ENCODE measurements at places on chromosomes 11 and 22.

GRCh38 chr11:124890151-124890550 lies 7.5 kb downstream of the ROBO4 start:
- DNase-seq = no peak

DNA sequence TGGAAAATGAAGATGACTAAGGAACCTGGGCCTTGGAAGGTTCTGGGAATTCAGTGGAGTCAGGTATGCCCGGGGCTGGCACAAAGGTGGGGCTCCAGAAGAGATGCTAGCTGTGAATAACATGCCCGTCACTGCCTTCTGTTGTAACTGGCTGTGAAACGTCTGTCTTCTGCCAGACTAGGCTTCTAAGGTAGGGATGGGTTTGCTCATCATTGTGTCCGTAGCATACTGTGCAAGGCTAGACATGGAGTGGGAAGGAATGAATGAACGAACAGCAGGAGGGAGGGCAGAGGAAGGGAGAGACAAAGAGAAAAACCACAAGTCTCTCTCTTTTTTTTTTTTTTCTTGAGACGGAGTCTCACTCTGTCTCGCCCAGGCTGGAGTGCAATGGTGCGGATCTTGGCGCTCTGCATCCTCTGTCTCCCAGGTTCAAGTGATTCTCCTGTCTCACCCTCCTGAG lies 327.4 kb downstream of the MN1 start:
- no peak for DNase-seq

DNA sequence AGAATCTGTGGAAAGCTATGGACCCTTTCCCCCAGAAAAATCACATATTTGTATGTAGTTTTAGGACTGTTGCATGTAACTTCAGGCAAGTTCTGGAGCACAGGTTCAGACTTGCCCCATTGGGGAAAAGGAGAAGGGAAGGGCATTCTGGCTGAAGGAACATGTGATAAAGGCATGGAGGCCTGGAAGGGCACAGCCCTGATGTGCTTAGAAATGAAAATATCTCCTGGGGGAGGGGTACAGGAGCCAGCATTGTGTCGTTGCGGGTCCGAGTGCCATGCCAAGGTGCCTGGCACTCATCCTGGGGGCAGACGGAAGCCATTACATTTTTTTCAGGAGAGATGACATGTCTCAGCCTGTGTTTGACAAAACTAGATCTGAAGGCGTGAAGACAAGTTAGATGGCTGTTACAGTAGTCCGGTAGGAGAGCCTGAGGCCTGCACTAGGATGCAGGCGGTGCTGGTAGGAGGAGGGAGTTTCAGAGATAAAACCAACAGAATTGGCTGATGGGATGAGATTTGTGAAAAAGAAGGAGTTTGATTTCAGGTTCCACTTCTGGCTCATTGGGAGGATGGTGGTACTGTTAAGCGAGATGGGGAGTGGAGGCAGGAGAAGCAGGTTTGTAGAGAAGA lies 96.9 kb downstream of the TEAD1 start:
- no peak for DNase-seq

DNA sequence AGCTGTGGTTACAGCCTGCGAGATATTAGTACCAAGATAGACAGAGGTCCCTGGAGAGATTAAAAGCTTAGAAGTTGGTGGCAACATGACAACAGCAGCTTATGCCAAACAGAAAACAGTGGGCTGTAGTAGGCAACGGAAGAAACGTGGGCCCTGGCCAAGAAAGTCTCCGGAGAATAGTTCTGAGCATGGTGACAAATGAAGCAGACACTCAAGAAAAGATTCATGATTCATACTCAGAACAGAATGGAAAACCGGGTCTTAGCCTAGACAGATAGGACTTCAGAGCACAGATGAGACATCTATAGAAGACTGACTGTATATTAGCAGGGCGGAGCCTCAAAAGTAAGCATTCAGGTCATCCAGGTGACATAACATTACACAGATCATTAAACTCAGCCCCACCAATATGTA lies 727.4 kb downstream of the ETS1 start:
- DNase-seq = no peak

- DNase-seq = no peak
These were observed 11.6 kb downstream of the MED19 start for GRCh38 chr11:57700425-57700824.

DNA sequence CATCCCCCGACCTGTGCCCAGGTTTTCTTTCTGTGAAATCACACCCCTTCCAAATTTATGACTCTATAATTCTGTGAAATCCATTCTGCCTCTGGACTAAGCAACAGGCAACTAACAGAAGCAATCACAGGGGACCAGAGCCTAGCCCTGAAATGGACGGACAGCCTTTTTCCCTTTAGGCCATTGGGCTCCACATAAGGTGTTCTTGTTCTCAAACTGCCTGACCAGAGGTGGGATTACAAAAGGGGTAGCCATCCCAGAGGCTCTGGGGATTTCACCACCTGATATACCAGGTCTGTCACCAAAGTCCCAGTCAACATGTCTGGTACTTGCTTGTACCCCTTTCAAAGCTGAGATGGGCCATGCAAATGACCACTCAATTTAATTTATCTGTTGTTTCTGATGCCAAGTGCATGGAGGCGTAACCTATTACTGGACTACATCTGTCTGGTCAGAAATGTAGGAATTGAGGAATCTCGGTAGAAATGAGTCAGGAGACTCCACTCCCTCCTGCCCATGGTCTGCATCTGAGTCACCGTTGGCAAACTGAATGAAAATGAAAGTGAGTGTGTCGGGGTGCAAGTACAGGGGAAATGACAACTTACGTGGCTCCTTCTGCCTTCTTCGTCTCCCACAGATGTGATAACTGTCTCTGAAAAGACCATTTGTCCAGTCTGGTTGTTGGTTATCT lies 10.2 kb downstream of the DKK3 start:
- no peak for DNase-seq

GRCh38 chr11:116613206-116613875 lies 159.4 kb downstream of the BUD13 start:
- no peak for DNase-seq

- DNase-seq = peak; percentile 57
These were observed 38.7 kb upstream of the TTC36 start for GRCh38 chr11:118488480-118489109.

GRCh38 chr11:67082071-67082791 lies 25.6 kb downstream of the RHOD start:
- no peak for DNase-seq

DNA sequence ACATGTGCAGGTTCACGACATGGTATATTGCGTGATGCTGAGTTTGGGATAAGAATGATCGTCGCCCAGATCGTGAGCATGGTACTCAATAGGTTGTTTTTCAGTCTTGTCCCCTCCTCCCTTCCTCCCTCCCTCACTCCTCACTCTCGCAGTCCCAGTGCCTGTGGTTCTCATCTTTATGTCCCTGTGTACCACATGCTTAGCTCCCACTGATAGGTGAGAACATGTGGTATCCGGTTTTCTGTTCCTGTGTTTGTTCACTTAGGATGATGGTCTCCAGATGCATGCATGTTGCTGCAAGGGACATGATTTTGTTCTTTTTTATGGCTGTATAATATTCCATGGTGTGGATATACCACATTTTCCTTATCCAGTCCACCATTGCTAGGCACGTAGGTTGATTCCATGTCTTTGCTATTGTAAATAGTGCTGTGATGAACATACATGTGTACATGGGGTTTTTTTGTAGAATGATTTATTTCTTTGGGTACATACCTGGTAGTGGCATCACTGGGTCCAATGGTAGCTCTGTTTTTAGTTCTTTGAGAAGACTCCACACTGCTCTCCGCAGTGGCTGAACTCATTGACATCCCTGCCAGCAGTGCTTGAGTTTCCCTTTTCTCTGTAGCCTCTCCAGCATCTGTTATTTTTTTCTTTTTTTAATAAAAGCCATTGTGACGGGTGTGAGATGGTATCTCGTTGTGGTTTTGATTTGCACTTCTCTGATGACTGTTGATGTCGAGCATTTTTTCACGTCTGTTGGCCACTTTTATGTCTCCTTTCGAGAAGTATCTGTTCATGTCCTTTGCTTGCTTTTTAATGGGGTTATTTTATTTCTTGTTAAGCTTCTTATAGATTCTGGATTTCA lies 16.4 kb downstream of the ZBED4 start:
- no peak for DNase-seq

GRCh38 chr22:18066181-18066859 lies 11.5 kb upstream of the PEX26 start:
- no peak for DNase-seq

GRCh38 chr11:2377511-2378443 lies 667 bp downstream of the CD81 start:
- peak; percentile 44 for DNase-seq

DNA sequence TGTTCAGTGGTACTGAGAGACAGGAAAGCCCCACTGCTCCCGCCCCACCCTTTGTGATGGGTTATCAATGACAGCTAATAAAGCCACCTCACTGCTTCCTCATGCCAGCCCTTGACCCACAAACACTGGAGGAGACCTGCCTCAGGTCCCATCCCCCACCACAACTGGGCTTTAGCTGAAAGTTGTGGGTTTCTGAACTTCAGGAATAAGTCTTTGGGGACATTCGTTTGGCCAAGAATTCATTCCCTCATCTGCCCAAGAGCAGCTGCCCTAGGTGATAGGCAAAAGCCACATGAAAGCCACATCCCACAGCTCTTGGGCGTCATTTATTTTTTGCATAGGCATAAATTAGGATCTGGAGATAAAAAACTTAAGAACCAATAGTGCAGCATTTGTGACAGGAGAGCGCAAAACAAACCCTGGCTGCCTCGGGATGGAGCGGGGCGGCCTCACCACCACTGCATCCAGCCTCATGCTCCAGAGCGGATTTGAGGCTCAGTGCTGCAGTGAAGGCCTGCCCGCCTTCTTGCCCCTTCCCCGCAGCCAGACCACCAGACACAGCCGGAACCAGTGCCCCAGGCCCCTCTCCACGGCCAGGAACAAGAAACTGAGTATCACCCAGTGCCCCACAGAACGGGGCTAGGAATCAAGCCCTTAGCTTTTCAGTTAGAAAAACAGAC lies 21.2 kb downstream of the SUN2 start:
- no peak for DNase-seq

- DNase-seq = no peak
These were observed 1.3 kb downstream of the OR56A5 start for GRCh38 chr11:5966958-5967357.

GRCh38 chr11:8213376-8213775 lies 44.6 kb upstream of the RIC3 start:
- no peak for DNase-seq

- no peak for DNase-seq
These were observed 9.5 kb upstream of the MICAL2 start for GRCh38 chr11:12100841-12101242.

DNA sequence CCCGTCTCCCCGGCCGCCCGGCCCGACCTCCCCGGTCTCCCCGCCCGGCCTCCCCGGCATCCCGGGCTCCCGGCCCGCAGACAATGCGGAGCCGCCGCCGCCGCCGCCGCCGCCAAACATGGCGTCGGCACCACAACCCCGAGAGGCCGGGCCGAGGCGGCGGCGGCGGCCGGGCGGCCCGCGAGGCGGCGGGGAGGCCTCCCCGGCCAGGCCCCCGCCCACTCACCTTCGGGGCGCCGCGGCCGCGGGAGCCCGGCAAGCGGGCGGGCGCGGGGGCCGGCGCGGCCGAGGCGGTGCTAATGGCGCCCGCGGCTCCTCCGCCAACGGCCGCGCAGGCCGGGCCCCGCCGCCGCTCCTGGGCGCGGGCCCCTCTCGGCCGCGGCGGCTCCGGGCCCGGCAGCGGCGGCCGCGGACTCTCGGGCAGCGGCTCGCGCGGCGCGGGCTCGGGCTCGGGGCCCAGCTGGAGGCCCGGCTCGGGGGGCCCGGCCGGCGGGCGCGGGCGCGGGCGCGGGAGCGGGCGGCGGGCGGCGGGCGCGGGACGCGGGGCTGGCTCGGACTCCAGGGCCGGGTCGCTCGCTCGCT lies 311 bp downstream of the BRD1 start:
- DNase-seq = no peak

GRCh38 chr11:65116370-65117205 lies 913 bp downstream of the ZNHIT2 start:
- DNase-seq = no peak

- no peak for DNase-seq
These were observed 9.1 kb downstream of the MMP10 start for GRCh38 chr11:102771351-102771750.

DNA sequence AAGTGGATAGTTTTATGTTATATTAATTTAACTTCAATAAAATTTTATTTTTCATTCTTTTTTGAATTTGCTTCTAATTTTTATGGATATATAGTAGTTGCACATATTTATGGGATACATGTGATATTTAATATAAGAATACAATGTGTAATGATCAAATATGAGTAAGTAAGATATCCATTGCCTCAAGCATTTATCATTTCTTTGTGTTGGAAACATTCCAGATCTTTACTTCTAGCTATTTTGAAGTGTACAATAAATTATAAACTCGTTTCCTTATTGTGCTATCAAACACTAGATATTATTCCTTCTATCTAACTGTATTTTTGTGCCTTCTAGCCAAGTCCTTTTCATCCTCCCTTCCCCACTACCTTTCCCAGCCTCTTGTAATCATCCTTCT lies 17.0 kb downstream of the EXPH5 start:
- no peak for DNase-seq

DNA sequence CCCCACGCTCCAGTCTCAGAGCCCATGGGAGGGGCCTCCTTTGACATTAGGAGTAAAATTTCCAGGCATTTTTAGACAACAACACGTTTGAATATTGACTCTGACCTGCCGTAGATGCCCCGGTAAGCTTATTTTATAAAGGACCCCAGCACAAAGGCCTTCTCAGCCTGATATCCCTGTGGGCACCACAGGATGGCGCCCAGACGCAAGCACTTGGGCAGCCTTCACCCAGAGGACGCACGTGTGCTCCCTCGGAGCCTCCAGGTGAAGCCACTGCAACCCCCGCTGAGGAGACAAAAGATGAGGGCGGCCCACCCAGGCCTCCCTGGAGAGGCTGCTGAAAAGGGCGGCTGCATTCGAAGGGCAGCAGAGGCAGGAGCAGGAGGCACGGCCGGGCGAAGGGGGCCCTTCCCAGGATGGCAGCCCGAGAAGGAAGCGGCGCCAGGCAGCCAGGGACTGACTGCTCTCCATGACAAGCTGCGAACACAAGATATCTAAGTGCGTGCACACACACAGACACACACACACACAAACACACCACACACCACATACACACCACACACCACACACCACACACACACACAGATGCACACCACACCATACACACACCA lies 15.2 kb upstream of the TH start:
- peak; percentile 30 for DNase-seq

GRCh38 chr11:64894070-64894811 lies 15.8 kb upstream of the EHD1 start:
- peak; percentile 85 for DNase-seq

DNA sequence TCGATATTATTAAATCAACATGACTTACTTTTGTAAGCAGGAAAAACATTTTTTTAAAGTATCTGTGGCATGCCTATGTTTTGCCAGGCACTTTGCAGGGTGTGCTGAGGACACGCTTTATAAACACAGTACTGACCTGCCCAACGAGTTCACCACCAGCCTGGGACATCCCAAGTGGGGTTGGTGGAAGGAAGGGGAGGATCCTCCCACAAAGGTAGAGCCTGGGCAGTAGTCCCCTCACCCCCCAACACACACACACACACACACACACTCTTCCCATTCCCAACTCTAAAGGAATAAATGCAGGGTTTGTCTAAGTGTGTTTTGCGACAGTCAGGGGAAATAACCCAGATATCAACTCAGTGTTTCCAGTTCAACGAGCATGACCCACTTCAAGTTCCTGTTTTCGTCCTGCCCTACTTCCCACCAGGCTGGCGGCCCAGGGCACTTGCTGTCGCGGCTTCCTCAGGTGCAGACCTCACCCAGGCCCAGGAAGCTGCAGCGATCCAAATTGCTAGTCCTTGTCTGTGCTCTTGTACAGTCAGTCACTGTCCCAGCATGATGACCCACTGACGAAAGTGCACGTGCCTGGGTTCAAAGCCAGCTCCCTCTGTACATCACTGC lies 3.1 kb downstream of the CERK start:
- DNase-seq = no peak

All from stimulated activated CD4-positive, alpha-beta T cell treated with anti-CD3 and anti-CD28 coated beads, Interleukin-1b, Interleukin-23, amount 100 ng/mL, for 1 hour (primary cell).